NCI-H748 treated with DMSO at 0.1 percent for 48 hours (cell line): ENCODE measurements at places on chromosomes 1 and 21.

GRCh38 chr1:224273641-224274040, 56.3 kb downstream of the NVL start:
- DNase-seq, result no peak

DNA sequence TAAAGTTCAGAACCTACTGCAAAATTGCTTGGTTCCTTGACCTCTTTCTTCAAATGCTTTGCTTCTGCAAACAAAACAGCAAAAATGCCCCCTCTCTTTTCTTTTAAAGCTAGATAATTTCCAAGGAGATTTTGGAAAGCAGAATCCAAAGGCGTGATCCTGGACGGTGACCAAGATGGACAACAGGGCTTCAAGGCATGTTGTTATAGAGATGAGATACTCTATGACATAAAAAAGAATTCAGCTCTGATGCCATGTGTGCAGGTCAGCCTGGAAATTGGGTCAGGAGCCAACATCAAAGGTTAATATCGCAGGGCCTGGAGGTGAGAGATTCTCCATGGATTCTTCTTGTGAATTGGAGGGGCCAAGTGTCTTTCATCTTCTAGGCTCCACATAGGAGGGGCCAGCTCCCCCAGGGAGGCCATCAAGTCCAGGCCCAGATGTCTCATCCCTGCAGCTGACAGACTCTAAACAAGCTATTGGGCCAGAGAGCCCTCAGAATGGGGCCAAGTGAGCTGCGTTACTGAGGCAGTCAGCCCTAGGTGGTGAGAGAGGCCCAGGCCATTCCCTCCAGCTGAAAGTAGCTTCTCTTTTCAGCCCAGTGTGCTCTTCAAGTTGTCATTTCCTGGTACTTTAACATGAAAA, 45.5 kb downstream of the NMNAT2 start:
- no peak for DNase-seq

DNA sequence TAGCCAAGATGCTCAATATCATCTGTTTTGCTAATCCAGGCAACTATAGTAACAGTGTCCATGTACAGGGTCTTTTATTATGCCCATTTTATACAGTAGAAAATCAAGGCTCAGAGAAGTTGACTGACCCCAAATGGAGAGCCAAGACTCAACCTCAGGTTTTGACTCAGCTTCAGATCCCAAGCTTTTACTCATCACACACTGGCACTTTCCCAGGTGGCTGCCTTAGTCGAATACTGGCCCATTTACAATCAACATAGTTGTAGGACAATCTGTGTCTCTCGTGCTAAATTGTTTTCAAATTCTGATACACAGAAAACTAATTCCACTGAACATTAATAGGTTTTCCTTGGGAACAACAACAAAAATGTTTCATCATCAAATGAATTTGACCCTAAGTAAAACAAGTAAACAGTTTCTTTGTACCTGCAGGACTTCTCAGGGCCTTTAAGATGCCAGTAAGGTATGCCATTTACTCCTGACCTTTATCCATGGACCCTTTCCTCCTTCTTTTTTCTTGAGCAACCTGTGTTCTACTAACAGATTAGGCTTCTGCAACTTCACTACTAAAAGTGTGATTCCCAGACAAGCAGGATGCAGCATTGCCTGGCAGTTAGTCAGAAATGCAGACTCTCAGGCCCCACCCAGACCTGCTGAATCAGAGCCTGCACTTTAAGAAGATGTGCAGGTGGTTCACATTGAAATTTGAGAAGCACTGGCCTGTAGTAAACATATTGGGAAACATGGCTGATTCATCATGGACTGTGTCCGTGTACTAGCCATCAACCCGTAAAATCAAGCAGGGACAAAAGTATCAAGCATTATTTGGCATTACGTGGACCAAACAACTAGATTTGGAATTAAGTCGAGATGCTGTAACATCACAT, 128.8 kb downstream of the RRAGC start:
- DNase-seq, result no peak

GRCh38 chr21:25334046-25334730, 273.1 kb downstream of the MRPL39 start:
- DNase-seq, result no peak

DNA sequence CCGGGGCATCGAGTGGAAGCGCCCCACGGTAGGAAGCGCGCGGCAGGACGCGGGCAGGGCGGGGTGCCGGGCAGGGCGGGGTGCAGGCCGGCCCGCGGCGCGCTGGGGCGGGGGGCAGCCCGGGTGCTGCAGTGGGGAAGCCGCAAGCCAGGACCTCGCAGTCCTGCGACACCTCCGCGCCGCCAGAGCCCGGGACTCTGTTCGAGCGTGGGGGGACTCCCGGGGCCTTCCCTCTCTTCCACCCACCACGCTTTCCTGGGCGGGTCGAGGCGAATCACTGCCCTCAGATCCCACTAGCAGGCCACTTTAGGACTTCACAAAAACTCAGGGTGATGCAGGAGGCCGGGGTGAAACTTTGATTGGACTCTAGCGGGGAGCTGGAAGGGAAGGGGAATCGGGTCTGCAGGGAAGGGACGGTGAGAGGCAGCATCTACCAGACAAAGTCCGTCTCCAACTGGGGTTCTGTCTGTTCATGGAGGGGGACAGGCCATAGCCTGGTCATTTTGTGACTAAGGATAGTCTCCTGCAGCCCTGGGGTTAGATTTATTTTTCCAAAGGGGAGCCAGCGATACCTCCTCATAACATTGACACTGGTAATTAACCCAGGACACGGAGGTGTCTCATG, 623 bp downstream of the CAPN2 start:
- DNase-seq, result no peak
